ENCODE measurements at places on chromosomes 2 and 18.

DNA sequence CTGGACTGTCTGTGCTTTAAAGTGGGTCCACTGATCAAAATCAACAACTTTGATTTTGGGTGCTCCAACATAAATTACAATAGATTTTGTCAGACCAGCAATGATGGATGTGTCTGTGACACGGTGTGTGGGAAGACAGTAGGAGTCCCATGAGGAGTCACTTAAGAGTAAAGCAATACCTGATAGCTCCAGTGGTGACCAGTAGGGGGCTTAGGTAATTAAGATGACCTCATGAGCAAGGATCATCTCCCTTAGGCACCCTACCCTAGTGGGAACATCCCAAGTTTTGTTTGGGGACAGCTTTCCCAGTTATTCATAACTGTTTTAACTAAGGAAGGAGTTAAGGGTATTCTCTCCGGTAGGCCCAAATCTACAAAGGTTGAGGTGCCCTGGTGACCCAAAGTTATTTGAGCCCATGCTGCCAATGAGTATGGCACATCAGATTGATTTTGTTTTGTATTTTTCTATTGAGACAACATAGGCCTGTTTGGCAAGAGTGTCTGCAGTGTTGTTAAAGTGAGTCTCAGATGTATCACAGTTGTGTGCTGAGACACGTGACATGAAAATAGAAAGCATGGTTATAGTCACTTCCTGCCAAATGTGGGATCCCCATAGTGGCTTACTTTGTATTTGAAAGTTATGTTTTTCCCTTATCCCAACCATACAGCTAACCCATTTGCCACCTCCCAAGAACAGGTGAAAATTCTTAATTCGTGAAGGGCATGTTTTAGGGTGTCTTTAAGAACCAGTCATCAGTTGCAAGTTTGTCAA lies 1337.6 kb upstream of the SLC39A10 start:
- DNase-seq = no peak

DNA sequence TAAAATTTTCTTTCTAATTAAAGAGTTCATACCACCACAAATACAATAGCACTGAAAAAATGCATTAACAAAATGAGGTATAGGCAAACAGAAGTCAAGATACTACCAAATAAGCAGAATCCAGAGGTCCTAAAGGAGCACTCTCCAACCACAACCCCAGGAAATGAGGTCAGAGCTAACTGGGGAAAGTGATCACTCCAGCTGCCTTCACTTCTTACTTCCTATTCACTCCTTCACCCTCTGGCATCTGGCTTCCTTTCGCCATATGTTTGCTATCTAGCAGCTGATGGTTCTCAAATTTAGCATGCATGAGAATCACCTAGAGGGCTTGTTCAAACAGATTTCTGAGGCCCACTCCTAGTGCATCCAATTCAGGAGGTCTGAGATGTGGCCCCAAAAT lies 212.6 kb upstream of the ACVR2A start:
- no peak for DNase-seq

DNA sequence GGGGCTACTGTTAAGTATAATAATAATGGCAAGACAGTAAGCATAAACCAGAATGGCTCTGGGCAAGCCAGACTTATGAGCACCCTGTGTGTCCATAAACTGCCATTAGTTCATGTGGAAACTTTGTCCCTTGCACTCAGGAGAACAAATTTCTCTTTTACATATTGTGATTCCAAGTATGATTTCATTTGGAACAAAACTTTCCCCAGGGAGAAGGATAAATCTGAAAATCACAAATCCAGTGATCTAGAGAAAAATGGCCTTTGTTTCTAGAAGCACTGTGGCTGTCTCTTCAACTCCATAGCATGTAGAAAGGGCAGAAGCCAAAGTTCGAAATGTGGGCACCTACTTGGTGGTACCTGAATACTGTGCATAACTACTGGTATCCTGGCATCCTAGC lies 823.7 kb upstream of the SOX11 start:
- DNase-seq = no peak

DNA sequence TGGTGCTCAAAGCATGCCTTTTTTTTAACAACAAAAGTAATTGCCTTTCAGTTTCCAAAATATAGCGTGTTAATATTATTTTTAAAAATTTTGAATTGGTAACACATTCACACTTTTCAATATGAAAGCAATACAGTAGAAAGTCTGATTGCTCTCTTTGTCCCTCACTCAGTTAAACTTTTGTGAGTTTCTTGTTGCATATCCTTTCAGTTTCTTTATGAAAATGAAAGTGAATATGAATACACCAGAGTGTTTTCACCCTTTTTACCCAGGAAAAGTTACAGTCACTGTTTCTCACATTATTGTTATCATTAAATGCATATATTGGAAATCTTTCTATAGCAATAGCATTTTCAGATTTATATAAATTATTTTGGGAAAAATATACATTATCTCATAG lies 377.4 kb upstream of the CRIM1 start:
- DNase-seq = no peak

DNA sequence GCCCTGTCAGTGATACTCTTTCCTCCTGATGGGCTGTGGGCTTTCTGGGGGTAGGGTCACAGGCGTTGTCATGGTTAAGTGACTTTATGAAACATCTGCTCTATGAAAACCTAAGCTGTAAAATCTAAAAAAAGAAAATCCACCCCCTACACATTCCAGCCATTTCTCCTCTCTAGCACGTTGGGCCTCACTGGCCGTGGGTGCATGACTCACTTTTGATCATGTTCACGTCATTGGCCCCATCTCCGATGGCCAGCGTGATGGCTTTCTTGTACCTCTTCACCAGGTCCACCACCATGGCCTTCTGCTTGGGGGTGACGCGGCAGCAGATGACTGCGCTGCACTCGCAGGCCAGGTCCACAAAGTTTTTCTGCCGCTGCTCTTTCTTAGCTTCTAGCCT lies 39.3 kb upstream of the NARS1 start:
- no peak for DNase-seq

- no peak for DNase-seq
Observed at GRCh38 chr2:219508971-219509779, 5.1 kb upstream of the ASIC4 start.

GRCh38 chr18:55048892-55049291 lies 89.6 kb upstream of the CCDC68 start:
- no peak for DNase-seq

Data from hippocampal formation (tissue), 2 donors.